ENCODE measurements at places on chromosomes 1 and 21. TPM values are rescaled to one million over a fixed set of nuclear protein-coding genes. Genes with fewer than 3 reads are reported as not detected.

The ZNF683 gene
- polyA plus RNA-seq = not detected

GRCh38 chr21:19609611-19610010 lies 1206.0 kb upstream of the TMPRSS15 start:
- no peak for DNase-seq

The TNNI3K gene
- not detected for polyA plus RNA-seq

- no peak for DNase-seq
These were observed 398.3 kb downstream of the DUSP10 start for GRCh38 chr1:221343607-221344006.

The PLPP3 gene
- 23.6 TPM for polyA plus RNA-seq

- DNase-seq = no peak
These were observed 21.7 kb upstream of the S100A2 start for GRCh38 chr1:153587314-153587713.

The DNASE2B gene
- not detected for polyA plus RNA-seq

GRCh38 chr1:243623841-243624240 lies 226.2 kb downstream of the AKT3 start:
- DNase-seq = no peak

The CCDC30 gene
- polyA plus RNA-seq = 0.63 TPM

- peak; percentile 25 for DNase-seq
These were observed 34.7 kb upstream of the CASZ1 start for GRCh38 chr1:10830961-10831668.
